ENCODE measurements at places on chromosomes 16 and 17.

DNA sequence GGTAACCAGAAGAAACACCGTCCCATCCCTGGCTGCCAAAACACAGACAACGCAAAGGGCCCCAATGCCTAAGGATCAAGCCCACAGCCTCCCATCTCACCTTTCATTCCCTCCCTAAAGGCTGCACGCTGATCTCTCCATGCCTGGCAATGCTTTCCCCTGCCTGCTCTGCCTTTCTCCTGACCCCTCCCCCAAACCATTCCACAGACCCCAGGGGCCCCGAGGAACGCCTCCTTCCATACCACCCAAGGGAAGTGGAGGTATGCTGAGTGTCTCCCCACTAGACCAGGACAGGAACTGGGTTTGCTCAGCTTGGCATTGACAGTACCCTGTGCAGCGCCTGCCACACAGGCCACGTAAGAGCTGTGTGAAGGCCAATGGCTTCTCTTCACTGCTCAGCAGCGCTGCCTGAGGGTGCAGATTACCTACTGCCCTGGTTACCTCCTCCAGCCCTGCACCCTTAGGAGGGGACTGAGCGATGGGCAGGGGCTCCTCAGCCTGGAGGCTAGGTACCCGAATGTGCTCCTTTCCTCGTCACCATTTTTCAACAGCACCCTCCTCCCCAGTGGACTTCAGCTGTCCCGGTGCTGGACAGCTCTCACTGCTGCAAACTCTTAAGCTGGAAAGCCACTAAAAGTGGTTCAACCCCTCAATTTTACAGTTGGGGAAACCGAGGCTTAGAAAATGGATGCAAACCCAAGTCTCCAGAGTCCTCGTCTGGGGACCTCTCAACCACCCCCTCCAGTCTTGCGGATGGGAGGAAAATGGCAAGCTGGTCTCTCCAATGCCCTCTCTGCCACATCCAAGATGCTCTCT lies 45.0 kb downstream of the SRCIN1 start:
- peak; percentile 18 for DNase-seq

- DNase-seq, result no peak
Observed at GRCh38 chr17:67322042-67322787, 44.2 kb downstream of the PSMD12 start.

GRCh38 chr16:47045023-47045422 lies 71.5 kb upstream of the DNAJA2 start:
- no peak for DNase-seq

DNA sequence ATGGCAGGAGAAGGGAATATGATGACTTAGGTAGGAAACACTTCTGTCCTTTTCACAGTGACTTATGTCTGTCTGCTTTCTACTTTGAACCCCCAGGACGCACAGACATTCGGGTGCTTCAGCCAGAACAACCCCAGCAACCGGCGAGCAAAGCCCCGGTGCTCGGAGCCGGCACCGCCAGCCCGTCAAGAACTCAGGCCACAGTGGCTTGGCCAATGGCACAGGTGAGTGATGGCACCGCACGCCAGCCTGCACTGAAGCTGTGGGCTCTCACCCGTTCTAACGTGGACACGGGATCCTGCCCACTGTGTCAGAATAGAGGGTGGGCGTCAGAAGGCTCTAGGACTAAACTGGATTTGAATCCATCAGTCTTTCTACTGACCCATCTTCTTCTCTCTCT lies 79.4 kb upstream of the CLEC18A start:
- no peak for DNase-seq

GRCh38 chr17:69560987-69561441 lies 146.5 kb downstream of the MAP2K6 start:
- DNase-seq, result no peak

GRCh38 chr16:51305337-51305736 lies 154.3 kb upstream of the SALL1 start:
- no peak for DNase-seq

- no peak for DNase-seq
Observed at GRCh38 chr17:46790216-46790615, 28.3 kb downstream of the WNT3 start.

DNA sequence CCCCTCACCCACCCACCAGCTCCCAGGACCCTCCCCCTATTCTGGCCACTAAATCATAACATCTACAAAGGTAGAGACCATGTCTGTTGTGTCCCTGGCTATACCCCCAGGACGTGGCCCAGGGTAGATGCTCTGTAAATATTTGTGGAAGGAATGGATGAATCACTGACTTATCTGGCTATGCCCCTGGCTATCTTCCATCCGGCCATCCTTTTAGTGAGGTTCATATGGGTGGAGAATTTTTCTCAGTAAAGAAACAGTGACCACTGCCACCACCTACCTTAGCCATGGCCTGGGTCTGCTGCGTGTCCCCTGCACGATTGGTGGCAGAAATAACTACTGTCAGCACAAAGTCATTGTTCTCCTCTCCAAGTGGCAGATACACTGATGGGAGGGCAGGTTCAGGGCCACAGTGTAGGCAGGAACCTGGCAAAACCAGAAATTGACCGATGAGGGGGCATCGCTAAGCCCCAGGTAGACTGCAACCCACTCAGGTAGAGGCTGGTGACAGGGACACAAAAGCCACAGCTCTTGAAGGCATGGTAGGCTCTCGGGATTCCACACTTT lies 63.1 kb upstream of the BCO1 start:
- no peak for DNase-seq

- DNase-seq, result no peak
Observed at GRCh38 chr17:39104046-39104445, 47.4 kb downstream of the PLXDC1 start.

DNA sequence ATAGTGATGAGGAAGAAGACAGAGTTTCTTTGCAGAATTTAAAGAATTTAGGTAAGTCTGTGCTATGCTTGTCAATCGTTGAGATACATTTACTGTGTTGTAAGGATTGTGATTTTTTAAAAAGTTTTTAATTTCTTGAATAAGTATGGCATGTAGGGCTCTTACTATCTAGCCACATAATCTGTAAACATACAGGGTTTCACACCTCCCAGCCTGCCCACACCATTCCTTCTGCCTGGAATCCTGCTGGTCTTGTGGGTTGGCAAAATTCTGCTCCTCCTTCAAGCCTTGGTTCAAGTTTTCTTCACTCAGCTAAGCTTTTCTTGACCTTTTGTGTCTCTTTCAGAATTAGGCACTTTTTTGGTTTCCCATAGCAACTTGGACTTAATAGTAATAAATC lies 7.5 kb downstream of the ZNHIT3 start:
- DNase-seq, result no peak

DNA sequence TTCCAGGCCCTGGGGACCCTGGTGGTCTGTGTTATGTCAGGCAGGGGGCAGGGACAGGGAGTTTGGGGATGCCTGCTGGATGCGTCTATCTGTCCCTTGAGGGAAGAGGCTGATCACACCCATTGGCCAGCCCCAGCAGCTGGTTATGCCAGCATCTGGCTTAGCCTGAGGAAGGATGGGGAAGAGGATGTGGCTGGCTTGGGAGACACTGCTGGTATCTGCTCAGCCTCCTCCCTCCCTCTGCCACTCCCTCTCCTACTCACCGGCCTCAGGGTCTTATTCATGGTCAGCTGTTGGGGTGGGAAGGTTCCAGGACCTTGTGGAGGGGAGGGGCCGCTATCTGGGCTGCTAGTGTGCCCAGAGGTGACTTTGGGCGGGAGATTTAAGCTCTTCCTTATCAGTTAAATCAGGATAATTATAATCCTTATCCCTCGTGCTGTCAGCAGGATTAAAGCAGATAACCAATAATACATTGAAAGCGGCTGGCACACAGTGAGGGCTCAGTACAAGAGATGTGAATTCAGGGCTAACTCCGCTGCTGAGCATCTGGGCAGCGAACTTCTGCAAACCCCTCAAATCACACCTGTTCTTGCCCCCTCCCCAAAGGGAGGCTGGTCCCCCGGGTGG lies 36.0 kb upstream of the MLKL start:
- no peak for DNase-seq

GRCh38 chr17:32461853-32462617 lies 17.7 kb downstream of the PSMD11 start:
- peak; percentile 58 for DNase-seq

DNA sequence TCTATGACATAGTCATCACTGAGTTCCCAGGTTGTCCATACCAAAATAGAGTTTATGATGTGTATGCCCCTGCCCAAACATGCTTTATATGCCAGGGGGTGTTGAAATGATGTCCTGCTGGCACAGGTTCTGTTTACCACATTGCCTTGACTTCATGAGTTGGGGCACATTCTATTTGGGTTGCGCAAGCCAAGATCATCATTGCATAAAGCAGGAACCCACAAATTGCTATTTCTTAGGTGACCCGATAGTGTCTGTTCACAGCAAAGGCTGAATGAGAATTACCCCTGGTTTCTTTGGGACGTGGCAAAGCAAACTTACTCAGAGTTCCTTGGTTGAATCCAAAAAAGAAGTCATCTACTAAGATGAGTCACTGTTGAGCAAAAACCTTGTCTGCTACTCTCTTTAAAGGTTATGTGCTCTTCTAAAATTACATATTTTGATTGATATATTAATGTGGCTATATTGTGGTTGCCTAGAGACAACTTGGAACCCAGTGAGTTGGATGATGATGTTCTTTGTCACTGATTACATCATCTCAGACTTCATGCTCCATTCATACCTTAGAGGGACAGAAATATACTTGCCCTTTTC lies 912.6 kb upstream of the SOX9 start:
- DNase-seq, result no peak

DNA sequence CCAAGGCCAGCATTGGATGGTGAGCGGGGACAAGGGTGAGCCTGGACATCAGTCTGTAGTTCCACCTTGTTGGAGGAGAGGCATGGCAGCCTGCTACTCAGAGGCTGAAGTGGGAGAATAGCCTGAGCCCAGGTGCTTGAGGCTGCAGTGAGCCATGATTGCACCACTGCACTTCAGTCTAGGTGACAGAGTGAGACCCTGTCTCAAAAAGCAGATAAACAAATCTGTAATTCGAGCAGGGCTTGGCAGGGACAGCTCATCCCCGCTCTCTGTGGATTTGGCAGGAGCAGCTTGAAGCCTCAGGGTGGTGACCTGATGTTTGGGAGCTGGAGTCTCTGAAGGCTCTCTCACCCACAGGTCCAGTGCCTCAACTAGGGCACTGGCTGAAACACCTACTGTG lies 38.6 kb upstream of the ZCCHC14 start:
- no peak for DNase-seq

- DNase-seq, result peak; percentile 57
Observed at GRCh38 chr16:88784074-88784855, 755 bp downstream of the PIEZO1 start.

DNA sequence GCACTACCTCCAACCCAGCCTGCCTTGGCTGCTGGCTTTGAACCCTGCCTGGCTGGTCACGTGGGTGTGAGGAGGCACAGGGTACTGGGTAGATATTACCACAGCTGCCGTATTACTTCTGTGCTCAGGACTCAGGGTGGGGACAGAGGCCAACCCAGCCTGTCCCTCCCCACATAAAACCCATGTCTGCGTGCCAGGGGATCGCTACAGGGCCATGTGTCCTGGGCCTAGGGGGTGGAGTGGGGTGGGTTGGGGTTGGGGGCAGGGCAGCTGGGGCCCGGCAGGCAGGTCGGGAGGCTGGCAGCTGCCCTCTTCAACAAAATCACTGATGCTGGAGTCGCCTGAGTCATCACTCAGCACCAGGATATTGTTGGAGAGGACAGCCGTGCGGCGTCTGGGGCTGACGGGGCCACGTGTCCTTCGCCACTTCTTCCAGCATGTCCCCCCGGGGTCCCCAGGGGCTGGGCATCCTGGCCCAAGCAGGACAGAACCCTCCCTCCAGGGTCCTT lies 39.7 kb upstream of the PVALEF start:
- DNase-seq, result no peak

DNA sequence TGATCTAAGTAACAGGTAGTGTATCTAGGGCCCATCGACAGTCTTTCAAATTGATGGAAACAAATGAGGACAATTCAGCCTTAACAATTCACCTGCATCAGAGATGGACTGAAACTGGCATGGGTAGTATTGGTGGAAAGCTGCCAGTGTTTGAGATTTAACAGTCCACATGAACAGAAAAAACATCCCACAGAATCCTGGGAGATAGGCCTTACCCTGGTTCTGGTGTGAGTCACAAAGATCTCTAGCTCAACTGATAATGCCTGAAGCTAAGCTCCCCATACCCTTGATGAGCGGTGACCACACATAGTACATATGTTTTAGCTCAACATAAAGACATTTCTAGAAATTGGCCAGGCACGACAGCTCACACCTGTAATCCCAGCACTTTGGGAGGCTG lies 21.9 kb downstream of the CRK start:
- no peak for DNase-seq

DNA sequence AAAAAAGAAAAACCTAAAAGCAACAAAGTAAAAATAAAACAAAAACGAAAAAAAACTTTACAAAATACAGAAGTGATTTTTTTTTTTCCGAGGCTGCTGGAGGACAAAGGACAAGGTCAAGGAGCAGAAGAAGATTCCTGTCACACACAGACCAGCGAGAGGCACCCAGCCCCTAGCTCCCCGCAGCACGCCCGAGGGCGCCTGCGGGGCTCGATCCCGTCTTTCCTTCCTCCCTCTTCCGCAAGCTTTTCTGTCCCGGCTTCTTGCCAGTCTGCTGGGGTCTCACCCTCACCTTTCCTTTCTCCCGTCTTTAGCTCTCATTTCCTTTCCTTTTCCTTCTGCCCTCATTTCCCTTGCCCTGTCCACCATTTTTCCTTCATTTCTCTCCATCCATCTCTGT lies 66.1 kb upstream of the DNAH17 start:
- no peak for DNase-seq

DNA sequence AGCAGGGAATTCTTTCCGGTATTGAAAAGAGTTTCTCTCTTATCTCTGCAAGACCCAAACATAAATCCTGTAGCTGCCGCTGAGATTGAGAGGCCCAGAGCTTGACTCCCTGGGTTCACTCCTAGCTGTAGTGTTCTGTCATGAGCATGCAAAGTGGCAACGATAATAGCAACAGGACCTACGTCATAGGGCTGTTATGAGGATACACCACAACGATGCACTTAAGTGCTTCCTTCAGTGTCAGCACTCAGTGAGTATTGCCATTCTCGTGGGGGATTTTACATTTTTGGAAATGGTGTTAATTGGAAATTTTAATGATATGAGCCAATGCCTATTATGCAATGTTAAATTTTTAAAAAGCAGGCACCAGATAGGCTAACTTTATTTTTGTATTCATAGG lies 199.8 kb downstream of the CYLD start:
- no peak for DNase-seq

DNA sequence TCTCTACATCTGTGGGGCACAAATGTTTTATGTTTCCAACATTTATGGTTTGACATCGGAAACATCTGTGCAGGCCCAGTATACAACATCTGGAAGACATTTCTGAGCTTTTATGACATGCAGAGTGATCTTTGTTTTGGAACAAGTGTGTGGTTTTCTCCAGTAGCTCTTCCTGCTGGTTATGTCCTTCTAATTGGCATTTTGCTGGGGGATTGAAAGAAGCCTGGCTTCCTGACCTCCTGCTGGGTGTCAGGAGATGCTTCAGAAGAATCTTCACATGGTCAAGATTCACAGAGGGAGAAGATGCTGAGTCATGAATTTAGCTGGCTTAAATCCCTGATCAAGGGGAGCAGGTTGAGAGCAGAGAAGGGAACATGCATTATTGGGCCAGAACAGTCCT lies 279.5 kb upstream of the MYOCD start:
- no peak for DNase-seq

Data from activated naive CD8-positive, alpha-beta T cell treated with anti-CD3 and anti-CD28 coated beads for 36 hours (primary cell).